ENCODE measurements at places on chromosomes 1 and 21.
A peak's percentile ranks its signal among the peaks of the same experiment; 100 is the strongest.

DNA sequence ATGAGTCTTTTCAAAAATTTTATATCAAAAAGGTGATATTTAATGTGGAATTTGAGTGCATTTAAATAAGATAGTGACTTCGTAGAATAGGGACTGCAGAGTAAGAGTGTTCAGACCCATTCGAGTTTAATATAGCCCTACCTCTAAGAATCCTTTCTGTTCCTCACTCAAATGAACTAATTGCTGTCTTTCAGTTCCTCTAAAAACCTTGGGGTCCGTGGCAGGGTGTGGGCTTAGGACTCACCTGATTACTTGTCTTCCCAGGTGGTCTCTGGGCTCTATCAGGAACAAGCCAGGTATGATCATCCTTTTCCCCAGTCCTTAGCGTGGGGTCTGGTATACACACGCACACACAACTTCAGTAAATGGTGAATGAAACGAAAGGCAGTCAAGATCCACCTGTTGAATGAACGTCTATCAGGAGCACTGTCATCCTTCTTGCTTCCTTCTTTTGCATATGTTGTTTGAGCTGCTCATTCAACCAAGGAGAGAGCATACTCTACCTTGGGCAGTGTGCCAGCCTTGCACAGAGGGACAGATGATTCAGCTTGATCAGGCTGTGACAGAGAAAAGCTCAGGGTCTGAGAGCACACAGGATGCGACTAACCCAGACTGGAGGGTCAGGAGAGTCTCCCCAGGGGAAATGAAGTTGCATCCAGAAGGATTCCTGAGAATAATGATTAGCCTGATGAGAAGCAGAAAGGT is 1.2 kb upstream of the RNF11 start:
- peak; percentile 31 for DNase-seq

DNA sequence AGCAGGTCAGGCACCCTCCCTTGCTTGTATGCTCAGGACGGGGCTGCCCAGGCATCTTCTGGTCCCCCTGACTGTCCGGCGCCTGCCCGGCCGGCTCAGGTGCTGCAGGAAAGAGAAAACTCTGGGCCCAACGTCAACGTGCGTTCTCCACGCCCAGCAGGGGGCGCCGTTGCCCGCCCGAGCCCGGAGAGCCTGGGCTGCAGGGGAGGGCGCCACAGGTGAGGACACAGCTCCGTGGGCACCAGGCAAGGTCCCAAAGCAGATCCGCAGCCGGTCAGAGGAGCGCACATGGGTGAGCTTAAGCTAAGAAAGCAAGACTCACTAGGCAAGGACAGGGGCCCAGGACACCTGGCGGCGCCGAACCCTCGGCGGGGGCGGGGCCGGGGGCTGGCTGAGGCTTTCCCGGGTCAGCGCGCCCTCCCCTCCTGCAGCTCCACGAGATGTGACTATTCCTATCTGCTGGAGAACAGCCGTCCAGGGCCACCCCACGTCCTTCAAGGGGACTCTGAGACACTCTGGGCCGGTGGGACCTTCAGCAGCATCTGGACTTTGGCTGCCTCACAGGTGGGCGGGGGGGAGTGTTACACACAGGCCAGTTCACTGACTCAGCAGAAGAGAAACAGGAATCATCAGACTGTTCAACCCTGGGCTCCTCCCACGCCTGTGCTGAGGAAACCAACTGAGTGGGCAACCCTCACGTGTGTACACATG is 29.3 kb downstream of the KRTAP10-1 start:
- peak; percentile 71 for DNase-seq

DNA sequence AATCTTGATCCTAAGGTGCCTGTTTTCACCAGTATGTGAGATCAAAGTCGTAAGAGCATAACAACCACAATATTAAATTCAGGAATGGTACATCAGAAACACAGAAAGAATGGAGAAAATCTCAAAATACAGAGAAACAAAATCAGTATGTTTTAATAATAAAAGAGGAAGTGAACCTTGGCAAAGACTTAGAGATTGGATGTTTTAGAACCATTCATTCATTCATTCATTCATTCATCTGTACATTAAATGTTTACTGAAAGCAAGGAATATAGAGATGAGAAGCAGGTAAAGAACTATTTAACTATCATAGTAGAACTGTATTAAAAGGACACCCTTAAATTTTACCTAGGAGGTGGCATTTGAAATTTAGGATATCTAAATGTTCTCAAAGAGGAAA is 55.7 kb downstream of the EDEM3 start:
- no peak for DNase-seq

DNA sequence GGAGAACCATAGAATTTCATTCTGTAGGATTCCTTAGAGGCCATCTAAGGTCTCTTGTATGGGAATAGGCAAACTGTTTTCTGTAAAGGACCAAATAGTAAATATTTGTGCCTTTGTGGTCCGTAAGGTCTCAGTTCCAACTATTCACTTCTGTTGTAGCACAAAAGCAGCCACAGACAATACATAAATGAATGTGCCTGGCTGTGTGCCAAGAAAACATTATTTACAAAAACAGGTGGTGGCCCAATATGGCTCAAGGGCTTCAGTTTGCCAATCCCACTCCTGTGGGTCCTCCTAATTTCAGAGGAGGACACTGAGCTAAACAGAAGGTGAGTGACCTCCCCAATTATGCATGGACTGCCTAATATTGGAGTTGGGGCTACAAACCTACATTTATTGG is 67.6 kb upstream of the EDEM3 start:
- DNase-seq: no peak

All from stimulated activated CD4-positive, alpha-beta T cell treated with anti-CD3 and anti-CD28 coated beads, TNF-alpha, amount 100 ng/mL, for 1 hour (primary cell).